ENCODE measurements at places on chromosomes 2 and 18.

- no peak for DNase-seq
These were observed 80.6 kb downstream of the TRABD2A start for GRCh38 chr2:84800194-84800805.

GRCh38 chr2:97764559-97765263 is 51.3 kb downstream of the ZAP70 start:
- DNase-seq, result no peak

DNA sequence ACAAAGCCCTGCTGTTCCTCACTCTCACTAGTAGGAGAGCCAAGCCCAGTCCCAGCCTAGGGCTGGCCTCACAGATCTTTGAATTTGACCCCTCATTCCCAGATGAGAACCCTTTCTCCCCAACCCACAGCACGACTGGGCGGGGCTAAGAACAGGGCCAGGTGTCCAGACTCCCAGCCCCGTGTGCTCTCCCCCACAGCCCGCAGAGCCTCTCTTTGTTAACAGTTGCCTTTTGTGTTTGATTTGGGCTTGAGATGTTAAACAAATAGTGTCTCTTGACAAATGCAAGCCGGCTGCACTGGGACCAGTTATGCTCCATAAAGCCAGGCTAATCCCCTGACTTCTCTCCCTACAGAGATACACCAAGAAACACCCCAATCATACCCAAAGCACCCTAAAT is 4.7 kb upstream of the KCNK3 start:
- no peak for DNase-seq

GRCh38 chr2:204312105-204312504 is 233.2 kb upstream of the PARD3B start:
- no peak for DNase-seq

DNA sequence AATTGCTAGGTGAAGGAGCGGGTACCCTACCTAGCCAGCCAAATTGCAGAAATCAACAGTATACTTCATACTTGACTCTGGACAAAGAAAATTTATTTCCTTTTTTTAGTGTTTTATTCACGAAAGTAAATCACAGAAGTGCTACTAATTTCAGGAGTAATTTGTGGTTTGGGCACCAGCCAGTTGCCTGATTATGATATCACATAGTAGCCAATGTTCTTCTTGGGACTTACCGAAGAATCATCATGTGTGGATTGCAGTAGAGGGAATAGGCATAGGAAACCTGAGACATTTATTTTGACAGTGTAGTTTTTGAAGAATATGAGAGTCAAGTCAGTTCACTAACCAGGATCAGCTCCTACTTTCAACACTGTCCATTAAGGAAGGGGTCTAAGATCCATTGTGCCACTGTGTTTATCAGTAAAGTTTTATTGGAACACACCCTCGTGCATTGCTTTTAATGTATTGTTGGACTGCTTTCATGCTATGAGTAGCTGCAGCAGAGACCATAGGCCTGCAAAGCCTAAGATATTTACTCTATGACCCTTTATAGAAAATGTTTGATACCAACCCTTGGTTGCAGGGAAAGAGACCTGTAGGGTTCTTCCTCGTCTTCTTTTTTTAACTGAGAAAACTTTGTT is 32.1 kb downstream of the TNFRSF11A start:
- DNase-seq, result no peak

DNA sequence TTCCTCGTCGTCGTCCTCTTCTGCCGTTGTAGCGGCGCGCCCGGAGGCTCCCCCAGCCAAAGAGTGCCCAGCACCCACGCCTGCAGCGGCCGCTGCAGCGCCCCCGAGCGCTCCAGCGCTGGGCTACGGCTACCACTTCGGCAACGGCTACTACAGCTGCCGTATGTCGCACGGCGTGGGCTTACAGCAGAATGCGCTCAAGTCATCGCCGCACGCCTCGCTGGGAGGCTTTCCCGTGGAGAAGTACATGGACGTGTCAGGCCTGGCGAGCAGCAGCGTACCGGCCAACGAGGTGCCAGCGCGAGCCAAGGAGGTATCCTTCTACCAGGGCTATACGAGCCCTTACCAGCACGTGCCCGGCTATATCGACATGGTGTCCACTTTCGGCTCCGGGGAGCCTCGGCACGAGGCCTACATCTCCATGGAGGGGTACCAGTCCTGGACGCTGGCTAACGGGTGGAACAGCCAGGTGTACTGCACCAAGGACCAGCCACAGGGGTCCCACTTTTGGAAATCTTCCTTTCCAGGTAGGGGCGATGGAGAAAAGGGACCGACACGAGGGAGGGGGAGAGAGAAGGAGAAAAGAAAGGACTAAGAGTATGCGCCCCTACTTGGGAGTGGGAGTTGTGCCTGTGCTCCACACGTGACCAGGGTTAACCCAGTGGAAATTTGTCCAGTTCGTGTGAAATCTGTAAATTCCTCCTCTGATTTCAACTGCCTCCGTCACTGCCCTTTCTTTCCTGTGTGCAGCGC is 800 bp downstream of the HOXD13 start:
- DNase-seq, result no peak

DNA sequence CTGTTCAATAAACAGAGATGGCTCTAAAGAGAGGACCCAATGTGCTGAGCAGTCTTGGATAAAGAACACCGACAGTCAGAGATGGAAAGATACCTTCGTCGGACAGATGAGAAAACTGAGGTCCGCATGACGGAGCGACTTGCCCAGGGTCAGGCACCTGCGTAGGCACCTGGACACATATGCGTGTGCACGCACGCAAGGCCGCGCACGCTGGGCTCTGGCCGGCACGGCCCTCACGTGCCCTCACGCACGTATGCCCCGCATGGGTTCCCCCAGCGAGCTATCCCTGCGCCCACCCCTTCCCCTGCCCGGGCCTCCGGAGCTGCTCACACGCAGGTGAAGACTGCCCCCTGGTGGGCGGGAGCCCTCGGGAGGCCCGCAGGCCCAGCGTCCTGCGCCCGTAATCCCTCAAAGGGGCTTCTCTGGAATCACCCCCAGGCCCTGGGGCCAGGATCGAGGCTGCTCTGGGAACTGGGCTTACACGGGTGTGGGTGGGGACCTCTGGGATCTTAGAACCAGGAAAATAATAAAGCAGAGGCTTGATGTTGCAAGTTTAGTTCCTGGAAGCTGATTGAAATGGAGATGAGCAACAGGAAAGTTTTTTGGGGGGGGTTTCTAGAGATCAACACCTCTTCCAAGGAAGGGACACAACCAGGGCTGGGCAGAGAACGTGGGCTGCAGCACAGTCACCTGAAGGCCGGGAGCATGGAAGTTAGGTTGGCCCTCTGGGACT is 246.3 kb downstream of the TNS1 start:
- peak; percentile 34 for DNase-seq

DNA sequence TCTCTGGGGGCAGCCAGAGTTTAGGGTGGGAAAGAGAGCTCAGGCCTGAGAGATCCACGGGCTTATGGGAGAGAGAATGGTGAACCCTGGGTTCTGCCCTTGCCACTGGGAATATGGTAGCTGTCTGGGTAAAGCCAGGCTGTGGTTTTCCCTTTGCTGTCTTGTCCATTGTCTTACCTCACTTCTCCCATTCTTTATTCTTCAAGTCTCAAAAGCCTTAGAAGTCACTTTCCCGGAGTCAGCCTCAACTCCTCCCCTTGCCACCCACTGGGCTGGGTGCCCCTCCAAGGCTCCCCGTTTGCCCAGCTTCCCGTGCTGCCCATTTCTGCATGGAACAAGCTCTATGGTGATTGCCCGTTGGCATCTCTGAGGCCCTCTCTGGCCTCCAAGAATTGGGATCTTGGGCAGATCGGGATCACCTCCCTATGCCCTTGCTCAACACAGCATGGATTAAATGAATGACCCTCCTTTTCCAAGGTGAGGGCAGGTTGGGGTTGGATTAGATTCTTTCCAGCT is 228.2 kb downstream of the HAUS1 start:
- no peak for DNase-seq

GRCh38 chr2:140344838-140345237 is 1564.6 kb upstream of the NXPH2 start:
- no peak for DNase-seq

DNA sequence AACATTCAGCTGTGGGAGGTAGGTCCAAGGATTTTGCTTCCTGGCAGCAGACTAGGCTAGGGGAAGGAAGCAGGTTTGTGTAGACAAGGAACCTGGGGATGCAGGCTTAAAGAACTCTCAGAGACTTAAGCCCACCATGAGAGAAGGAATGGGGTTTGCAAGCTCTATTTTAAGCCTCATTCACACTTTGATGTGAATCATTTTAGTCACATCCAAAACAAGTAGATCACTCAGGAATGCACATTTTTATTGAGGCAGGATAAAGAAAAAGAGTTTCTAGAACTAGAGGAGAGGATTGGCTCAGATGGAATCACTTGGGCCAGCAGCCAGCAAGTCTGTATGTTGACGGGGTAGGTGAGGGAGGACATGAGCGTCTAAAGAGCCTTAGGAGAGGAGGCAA is 3.3 kb upstream of the NAPG start:
- no peak for DNase-seq

DNA sequence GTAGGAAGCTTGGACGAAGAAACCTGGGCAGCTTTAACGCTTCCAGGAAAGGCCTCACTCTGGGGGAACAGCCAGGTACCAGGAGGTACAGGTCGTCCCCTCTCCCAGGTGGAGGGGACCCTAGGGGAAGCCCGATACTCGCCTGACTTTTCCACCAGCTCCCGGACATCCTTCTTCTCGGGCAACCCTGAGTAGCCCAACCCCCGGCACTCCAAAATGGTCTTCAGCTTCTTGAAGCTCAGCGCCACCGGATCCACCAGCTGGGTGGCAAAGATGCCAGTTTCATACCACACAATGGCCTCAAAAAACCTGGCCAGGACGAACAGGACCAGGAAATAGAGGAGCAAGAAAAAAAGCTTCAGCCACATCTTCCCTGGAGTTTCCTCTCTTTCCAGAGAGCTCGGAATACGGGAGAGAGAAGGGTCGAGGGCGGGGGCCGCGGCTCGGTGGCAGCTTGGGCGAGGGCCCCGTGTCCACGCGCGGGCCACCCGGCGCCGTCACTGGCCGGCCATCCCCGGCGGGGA is 1.1 kb downstream of the RNF103 start:
- peak; percentile 1 for DNase-seq

DNA sequence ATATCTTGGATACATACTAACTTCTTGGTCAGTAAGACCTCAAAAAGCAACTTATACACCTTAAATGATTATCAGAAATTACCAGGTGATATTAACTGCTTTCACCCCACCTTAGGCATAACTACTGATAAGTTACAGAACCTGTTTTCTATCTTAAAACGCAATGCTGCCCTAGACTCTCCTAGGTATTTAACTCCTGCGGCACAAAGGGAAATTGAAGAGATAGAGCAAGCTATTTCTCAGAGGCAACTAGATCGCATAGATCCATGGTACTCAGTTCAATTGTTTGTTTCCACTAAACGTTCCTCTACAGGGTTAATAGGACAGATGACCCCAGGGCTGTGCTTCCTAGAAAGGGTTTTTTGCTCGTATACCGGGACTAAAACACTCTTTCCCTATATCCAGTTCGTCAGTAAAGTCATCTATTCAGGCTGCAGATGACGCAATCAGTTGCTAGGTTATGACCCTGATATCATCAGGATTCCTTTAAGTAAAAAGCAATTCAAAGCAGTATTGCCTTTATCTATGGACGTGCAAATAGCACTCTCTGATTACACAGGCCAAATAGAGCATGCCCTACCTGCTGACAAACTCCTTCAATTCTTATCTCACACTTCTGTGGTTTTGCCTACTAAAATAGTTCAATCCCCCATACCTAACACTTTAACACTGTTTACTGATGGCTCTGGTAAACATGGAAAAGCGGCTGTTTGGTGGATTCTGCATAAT is 62.3 kb upstream of the MYO3B start:
- DNase-seq, result no peak

- DNase-seq, result no peak
These were observed 12.3 kb upstream of the STK17B start for GRCh38 chr2:196183528-196184231.

- no peak for DNase-seq
These were observed 17.7 kb upstream of the SEMA4C start for GRCh38 chr2:96887493-96888012.

DNA sequence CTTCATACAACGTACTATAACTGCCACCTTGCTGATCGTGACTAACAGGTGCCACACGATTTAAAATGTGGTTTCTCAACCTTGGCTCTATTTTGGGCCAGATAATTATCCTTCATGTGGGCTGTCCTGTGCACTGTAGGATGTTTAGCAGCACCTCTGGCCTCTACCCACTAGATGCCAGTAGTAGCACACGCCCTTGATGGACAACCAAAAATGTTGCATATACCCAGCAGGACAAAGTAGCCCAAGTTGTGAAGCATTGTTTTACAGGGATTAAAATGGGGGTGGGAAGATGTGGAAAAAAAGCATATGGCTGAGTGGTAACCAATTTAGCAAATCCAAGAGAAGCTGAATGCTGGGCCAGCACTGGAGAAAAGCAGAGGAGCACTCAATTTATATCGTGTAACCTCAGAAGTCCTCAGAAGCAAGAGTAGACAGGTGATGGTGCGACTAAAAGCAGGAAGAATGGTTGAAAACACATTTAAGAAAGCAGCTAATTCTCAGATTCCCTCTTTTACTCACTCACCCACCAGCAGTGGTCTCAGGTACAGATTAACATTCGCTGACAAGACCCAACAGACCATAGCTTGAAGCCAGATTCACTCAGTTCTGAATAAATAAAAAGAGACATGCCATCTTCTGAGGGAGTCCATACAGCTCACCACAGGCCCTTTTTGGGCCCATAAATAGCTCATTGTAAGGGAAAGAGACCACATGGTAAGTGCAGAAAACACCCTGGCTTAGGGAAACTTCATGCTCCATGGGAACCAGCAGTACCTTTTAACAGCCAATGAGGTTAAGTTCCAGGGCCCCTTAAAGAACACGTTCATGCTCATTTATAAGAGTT is 50.6 kb downstream of the RAPH1 start:
- DNase-seq, result peak; percentile 40

DNA sequence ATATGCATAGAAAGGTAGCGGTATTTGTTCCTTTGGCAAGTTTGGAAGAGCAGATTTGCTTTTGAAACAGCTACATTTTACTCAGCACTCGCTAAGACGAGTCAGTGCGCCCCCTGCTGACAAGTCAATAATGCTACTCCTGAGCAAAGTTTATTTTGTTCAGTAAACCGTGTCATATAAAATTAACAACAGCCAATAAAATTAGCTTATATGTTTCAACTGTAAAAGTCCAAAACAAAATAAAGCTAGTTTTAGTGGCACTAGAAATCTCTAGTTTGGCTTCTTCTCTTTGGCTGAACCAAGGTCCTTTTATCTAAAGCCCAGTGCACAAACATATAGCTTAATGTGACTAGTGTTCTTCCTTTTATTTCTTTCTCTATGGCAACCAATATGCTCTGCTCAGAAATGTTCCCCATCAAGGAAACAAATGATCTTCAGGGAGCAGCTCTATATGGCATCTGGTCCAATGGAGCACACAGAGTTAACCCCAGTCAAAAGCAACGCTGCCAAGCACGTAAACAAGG is 4.2 kb upstream of the POU3F3 start:
- no peak for DNase-seq

GRCh38 chr2:62475172-62476011 is 30.6 kb downstream of the TMEM17 start:
- no peak for DNase-seq

GRCh38 chr18:39448942-39449341 is 1883.3 kb upstream of the CELF4 start:
- DNase-seq, result no peak

DNA sequence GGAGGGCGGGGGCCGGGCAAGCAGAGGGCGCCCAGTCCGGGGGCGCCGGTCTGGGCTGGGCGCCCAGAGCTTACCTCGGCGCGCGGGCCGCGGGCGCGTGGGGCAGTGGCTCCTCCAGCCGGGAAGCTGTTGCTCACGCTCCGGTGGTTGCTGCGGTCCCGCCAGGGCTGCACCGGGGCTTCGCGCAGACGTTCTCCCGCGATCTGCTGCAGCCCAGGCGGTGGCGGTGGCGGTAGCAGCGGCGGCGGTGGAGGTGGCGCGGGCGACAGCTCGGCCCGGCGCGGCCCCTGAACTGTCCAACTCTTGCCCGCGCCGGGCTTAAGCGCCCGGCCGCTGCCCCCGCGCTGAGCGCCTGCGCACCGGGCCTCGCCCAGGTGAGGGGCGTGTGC is 391 bp downstream of the ZNF385B start:
- DNase-seq, result no peak
